Cardiac septum (tissue), 1 donor: ENCODE measurements at places on chromosomes 6 and 20. TPM values are rescaled to one million over a fixed set of nuclear protein-coding genes. Genes with fewer than 3 reads are reported as not detected.
A peak's percentile ranks its signal among the peaks of the same experiment; 100 is the strongest.

The GATA5 gene
- 1.0 TPM for total RNA-seq

DNA sequence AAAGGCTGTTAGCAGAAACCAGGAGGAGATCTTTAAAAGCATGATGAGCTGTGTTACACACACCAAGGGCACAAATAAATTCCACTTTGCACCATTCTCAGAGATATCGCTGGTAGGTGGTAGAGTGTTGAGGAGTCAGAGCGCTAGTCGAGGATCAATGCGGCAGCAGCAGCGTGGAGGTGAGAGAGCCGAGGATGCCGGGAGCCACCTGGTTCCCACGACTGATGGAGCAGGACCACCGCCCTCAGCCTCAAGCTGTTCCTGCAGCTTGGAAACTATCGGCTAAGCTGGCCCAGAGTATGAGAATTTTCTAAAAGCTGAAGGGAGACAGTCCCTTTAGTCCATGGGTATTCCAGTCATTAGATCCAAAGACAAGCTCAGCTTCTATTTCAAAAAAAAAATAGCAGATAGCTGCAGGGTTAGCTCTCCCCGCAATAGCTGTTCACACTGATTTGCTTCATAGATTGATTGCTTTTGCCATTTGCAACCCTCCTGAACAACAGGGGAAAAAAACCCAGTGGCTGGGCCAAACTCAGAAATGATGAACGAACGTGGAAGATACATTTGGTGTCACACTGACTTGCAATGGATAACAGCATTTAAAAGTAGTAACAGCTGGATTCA, 106.2 kb downstream of the LCA5 start:
- no peak for DNase-seq

- no peak for DNase-seq
Measured at GRCh38 chr20:40293740-40294139, 395.3 kb downstream of the MAFB start.

DNA sequence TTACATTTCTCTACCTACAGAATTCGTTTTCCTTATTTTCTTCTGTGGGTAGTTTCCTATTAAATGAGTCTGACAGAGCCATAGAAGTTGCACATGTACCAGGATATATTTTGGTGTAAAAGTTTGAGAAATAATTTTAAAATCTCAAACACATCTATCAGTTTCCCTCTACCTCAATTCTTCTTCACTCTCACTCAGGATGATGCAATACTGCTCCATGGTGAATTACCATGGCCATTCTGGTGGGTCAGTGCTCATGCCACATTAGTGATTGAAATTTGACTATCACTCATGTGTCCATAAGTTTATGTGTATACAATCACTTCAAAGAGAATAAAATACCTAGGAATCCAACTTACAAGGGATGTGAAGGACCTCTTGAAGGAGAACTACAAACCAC, 151.7 kb downstream of the ARHGAP18 start:
- DNase-seq: no peak

The MUCL3 gene
- total RNA-seq: not detected

The CD109 gene
- 6.3 TPM for total RNA-seq

The GSTA2 gene
- total RNA-seq: not detected

- no peak for DNase-seq
Measured at GRCh38 chr6:93124006-93124632, 295.2 kb downstream of the EPHA7 start.

DNA sequence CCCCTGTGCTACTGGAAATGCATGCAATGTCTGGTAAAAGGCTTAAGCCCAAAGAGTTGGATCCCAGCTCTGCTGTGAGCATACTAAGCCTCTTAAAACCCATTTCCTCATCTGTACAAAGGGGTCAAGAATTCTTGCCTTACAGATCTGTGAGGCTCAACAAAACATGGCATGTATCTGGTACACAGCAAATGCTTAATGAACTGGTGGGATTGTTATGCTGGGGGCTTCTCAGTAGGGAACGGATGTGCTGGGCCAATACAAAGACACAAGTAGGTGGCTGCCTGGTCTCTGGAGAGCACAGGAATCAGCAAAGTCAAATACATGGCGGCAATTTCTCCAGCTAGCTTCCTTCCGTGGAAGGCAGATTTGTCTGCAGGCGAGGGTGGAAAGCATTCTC, 62.3 kb downstream of the LAMP5 start:
- no peak for DNase-seq

The TAGAP gene
- total RNA-seq: 0.75 TPM

GRCh38 chr6:35238843-35239289, 20.7 kb upstream of the ZNF76 start:
- DNase-seq: peak; percentile 88
